ENCODE measurements at places on chromosomes 12 and 14.

GRCh38 chr14:95319312-95320077 is at the start of gene CLMN:
CLMN (minus strand) TSS chr14:95319908; CDS start chr14:95319792, 116 bp downstream.
- peak; percentile 21 for DNase-seq

DNA sequence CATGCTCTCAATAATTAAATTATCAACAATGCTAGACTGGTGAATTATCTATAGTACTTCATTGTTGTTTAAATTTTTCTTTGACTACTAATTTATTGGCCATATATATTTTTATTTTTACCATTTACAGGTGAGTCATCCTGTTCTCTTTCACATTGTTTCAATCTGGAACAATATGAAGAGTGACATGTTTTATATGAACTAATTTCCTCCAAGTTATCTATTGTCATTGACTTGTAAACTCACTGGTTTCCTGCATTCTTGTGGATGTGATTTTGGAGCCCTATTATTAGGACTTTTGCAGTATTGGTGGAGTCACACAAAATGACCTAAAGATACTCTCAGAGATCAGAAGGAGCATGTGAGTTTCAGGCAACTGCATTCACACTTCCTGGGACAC is 297.7 kb downstream of the AEBP2 start:
- no peak for DNase-seq

- no peak for DNase-seq
Measured at GRCh38 chr12:109485201-109485600, 7.8 kb downstream of the UBE3B start.

GRCh38 chr12:92506460-92506859 is 196.3 kb upstream of the PLEKHG7 start:
- DNase-seq: no peak

- DNase-seq: no peak
Measured at GRCh38 chr12:121287267-121287954, 9.1 kb downstream of the CAMKK2 start.

- DNase-seq: no peak
Measured at GRCh38 chr12:94109160-94109559, 39.2 kb upstream of the PLXNC1 start.

DNA sequence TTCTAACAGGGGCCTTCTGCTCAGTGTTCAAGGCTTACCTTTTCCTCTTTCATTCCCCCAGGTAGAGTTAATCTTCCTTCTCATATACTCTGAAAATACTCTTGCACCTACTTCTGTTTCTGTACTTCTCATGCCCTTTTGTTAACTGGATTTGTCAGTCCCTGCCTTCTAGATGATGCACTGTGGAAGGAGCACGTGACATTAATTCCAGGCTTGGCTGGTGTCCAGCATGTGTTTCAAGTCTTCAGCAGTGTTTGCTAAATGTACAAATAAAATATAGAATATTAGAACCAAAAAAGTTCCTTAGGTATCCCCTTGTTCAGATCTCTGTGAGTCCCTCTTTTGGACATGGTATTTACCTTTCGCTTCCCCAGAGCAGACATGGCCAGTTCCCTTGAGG is 27.9 kb upstream of the EVL start:
- no peak for DNase-seq

DNA sequence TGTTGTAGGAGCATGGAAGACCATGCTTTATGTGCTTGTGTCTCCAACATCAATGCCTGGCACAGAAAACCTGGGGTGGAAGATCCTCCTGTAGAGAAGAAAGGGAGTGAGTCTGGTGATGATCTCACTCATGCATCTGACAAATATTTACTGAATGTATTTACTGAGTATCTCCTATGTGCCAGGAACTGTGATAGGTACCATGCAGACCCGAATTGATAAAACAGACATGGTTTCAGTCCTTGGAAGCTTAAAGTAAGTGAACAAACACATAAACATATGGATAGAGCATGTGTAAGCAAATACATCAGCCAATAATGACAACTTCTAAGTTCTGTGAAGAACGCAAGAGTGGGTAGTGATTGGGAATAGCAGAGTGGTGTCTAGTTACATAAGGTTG is 117.0 kb upstream of the CCDC198 start:
- DNase-seq: no peak

- no peak for DNase-seq
Measured at GRCh38 chr14:69900603-69901002, 21.4 kb downstream of the SMOC1 start.

DNA sequence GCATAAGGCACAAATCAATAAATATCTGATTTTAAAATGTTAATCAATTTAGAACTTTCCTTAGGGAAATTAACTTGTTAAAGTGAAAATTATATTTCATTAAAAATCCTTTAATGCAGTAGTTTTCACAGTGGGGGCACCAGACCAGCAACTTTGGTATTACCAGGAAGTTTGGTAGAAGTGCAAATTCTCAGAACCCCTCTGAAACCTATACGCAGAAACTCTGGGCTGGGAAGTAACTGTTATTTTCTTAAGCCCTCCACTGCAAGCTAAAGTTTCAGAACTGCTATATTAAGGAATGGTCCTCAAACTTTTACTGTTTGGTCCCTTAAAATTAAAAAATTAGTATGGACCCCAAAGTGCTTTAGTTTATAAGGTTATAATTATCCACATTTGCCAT is 35.7 kb downstream of the GNPTAB start:
- no peak for DNase-seq

- DNase-seq: peak; percentile 17
Measured at GRCh38 chr12:4356041-4356327, 23.5 kb downstream of the FGF23 start.

- DNase-seq: no peak
Measured at GRCh38 chr12:71581206-71581605, 82.4 kb downstream of the ZFC3H1 start.

- DNase-seq: no peak
Measured at GRCh38 chr12:113109872-113110599, 25.5 kb downstream of the RASAL1 start.

DNA sequence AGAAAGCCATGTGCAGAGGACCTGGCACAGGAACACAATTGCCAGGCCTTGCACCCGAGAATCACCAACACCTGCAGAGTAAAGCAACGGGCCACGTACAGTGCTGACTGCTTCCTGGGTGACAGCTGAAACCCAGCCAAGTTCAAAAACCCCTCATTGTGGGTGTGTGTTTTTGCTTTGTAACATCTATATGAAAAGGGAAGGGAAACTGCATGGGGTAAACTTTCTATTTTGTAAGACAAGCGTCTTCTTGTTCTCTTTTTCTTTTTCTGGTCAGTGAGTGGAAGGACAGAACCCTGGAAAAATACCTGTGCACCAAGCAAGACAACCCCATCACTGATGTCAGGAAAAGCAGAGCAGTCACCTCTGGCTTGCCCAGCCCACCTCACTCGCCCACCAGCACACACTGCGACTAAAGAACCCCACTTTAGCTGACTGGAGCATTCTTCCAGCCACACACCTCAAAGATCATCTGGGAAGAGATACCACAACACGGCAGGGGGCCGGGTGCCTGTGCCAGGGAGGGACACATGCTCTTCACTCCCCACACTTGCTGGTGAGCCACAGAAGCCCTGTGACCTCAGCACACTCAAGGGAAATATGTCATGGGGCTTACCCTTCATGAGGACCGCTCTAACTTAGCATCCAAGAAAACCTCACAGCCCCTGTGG is 172.3 kb downstream of the NDUFA12 start:
- no peak for DNase-seq

DNA sequence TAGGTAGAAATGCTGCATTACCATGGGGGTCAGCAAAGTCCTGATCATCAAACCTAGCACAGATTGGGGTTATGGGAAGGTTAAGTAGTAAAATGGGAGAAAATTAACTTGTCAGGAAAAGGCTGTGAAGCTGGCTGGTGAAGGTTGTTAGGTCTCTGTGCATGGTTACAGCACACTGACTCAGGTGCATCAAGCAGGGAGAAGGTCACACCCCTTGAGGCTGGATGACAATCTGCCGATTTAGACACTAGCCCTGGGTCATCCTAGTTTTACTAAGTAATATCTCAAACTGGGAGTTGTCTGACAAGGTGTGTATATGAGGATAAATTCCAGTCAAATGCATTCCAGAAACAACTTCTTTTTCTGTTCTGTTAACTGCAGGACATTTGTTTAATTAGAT is 271.1 kb upstream of the LRIG3 start:
- DNase-seq: no peak

- no peak for DNase-seq
Measured at GRCh38 chr12:630656-631632, 32.3 kb downstream of the NINJ2 start.

DNA sequence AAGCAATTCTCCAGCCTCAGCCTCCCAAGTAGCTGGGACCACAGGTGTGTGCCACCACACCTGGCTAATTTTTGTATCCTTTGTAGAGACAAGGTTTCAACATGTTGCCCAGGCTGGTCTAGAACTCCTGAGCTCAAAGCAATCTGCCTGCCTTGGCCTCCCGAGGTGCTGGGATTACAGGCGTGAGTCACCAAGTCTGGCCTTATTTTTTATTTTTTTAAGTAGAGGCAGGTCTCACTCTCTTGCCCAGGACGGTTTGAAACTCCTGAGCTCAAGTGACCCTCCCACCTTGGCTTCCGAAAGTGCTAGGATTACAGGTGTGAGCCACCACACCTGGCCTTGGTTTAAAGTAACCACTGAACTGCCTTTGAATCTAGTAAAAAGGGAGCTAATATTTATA is 56.8 kb downstream of the SPPL3 start:
- DNase-seq: no peak

GRCh38 chr14:26730929-26731618 is 133.2 kb upstream of the NOVA1 start:
- DNase-seq: peak; percentile 30

GRCh38 chr14:77763316-77763715 is 2.4 kb upstream of the SNW1 start:
- no peak for DNase-seq

- DNase-seq: no peak
Measured at GRCh38 chr12:47818467-47819137, 1.1 kb downstream of the HDAC7 start.

GRCh38 chr12:71208053-71208685 is 50.4 kb upstream of the TSPAN8 start:
- no peak for DNase-seq

GRCh38 chr12:56221232-56221756 is 428 bp downstream of the RNF41 start:
- no peak for DNase-seq

- DNase-seq: no peak
Measured at GRCh38 chr14:67620217-67620785, 581 bp downstream of the ARG2 start.

GRCh38 chr14:92121207-92121669 is 268 bp downstream of the NDUFB1 start:
- DNase-seq: no peak

DNA sequence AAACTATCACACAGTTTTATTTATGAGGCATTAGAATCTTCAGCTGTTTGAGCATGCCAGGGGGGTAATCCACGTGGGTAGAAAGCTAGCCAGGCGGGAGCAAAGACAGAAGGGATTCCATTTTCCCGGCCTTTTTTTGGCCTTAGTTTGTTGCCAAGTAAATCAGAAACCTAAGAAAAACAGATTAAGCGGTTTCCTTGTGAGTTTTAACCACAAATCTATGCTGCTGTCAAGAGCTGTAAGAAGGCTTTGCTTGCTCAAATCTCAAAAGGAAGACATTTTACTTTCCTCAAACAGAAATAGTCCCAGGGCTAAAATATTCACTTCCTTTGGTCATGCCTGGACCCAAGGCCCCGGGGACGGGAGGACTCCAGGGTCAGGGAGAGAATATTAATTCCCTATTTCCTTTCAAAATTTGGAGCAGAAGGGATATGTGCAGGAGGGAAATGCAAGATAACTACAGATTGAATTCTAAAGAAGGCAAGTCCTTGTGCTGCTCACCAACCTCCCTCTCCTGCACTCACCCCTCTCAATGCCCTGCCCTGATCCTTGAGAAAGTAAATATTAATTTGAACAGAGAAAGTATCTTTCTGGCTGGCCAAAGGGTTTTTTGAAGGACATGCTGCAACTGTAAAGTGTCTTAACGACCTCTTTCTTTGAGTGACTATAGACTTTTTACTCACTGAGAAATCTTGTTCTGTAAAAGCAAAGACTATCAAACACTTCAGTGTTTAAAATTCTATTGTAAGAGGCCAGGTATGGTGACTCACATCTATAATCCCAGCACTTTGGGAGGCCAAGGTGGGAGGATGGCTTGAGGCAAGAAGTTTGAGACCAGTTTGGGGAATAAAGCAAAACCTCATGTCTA is 75.7 kb downstream of the HSD17B6 start:
- no peak for DNase-seq

DNA sequence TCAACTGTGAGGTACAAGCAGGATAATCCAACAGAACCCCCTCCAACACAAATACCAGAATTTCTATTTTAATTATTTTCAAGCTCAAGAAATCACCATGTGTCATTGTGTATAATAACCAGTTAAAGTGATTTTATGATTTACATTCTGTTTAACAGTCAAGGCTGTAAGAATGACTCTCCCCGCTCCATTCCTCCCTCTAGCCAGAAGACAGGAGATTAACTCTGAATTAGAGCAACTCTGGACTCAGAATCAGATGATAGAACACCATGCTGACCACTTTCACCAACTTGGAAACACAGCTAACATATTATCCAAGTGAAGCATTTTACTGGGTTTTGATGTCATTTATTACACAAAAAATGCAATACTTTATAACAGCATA is 71.9 kb downstream of the ATP2B1 start:
- DNase-seq: no peak

GRCh38 chr12:10331642-10332239 is 24.1 kb downstream of the KLRD1 start:
- peak; percentile 60 for DNase-seq

GRCh38 chr12:70486588-70486987 is 120.5 kb downstream of the KCNMB4 start:
- DNase-seq: no peak

- peak; percentile 95 for DNase-seq
Measured at GRCh38 chr14:100416921-100417860, 94.1 kb downstream of the SLC25A47 start.

DNA sequence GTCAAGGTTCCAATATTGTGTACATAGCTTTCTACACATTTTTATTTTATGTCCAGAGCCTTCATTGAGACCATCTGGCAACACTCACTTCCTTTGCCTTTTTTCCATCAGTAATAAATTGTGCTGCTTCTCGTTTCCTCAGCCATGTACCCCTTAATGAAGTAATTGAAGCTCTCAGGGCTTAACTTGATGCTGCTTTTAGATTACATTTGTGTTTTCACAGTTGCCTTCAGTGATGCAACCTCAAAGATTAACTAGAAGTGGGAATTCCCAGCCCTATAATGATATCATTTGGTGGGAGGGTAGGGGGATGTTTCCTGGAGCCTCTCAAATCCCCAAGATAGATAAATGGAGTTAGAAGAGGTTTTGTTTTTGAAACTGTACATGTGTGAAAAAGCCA is 80.2 kb upstream of the KRR1 start:
- no peak for DNase-seq

- DNase-seq: peak; percentile 54
Measured at GRCh38 chr12:31238764-31239387, 87.1 kb downstream of the SINHCAF start.

- DNase-seq: no peak
Measured at GRCh38 chr12:12182703-12183365, 84.0 kb downstream of the LRP6 start.

- no peak for DNase-seq
Measured at GRCh38 chr14:65164825-65165135, 62.5 kb upstream of the MAX start.

All from NCI-H460 (cell line).